ENCODE measurements at places on chromosomes 13 and 19.

DNA sequence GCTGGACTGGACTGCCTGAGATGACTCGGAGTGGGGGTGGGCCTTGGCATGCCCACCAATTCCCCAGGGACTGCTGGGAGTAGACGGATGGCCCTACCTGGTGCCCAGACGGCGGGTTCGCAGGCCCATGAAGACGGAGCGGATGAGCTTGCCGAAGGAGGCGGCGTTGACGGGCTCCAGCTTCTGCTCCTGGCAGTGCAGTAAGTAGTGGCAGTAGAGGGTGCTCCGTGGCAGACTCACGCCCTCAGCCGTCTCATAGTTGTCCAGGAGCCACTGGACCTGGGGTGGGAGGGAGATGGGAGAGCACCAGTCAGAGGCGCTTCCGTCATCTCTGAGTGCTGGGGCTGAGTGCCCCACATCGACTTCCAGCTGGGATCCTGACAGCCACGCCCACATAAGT is 17.6 kb downstream of the DCAF15 start:
- ATAC-seq: no peak

DNA sequence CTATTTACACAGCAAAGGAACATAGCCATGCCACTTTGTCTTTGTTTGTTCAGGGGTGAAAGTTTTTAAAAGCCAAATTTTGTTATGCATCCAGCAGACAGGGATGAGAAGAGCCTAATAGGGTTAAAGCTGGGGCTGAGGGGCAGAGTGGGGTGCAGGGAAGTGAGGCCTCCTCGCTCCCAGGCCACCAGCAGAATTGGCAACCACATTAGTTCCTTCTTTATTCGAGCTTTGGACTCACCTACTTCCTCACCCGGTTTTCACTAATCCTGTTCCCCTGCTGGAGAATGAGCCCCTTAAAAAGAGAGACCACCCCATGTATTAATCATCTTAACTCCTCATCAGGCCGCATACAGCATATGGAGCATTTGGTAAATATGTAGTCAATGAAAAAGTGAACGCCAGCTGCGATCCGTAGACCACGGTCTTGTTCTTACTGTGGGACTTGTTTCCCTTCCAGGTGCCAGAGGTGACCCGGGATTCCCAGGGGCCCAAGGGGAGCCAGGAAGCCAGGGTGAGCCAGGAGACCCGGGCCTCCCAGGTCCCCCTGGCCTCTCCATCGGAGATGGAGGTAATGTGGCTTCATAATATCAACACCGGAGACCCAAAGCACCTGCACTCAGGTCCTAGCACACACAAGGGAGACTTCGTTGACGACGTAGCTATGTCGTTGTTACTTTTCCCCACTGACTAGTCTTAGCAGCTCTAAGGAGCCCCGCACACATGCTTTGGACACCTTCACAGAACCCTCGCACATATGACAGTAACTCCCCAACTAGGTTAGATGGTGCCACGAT is 112.1 kb downstream of the RAB20 start:
- no peak for ATAC-seq

DNA sequence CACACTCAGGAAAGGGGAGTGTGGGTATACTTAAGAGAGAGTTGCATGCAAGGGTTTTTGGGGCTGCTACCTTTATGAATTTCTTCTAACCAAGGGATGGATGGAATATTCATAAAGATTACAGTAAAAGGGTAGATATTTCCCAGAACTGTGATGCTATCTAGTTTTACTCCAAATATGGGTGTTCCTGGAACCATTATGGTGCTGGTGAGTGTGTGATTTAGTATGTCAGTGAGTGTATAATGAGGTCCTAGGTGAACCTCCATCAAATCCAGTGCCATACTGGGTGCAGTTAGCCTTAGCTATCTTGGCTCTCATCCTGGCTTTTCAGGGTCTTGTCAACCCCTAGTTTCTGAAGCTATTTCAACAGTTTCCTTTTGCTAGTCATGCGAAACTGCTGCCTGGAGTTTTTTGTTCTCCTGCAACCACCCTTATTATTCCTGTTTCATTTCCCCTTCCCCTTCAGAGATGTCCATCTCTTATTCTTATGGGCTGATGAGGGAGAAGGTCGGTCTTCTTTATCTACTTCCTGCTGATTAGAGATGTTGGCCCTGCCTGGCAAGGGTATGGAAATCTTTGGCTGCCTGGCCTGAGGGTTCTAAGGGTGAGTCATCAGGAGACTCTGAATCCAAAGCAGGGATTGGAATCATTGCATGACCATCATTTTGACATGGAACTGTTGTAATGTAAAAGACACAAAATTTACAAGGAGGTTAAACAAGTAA is 202.3 kb downstream of the NBEA start:
- ATAC-seq: no peak

- ATAC-seq: peak; percentile 49
Observed at GRCh38 chr19:12995596-12996405, 526 bp downstream of the NFIX start.

GRCh38 chr19:12938779-12939601 is 581 bp downstream of the CALR start:
- ATAC-seq: peak; percentile 1

GRCh38 chr19:35141837-35142605 is 1.0 kb upstream of the FXYD7 start:
- ATAC-seq: no peak

GRCh38 chr13:93345024-93345423 is 118.4 kb downstream of the GPC6 start:
- no peak for ATAC-seq

Data from stimulated activated memory B cell treated with anti-CD40 and anti-IgM and Interleukin-4, amounts not matched to agents 10 μg/mL and 1 μg/mL and 100 μg/mL, for 72 hours (primary cell).